Fibroblast of upper back skin (primary cell): ENCODE measurements at places on chromosomes 16 and 17.

DNA sequence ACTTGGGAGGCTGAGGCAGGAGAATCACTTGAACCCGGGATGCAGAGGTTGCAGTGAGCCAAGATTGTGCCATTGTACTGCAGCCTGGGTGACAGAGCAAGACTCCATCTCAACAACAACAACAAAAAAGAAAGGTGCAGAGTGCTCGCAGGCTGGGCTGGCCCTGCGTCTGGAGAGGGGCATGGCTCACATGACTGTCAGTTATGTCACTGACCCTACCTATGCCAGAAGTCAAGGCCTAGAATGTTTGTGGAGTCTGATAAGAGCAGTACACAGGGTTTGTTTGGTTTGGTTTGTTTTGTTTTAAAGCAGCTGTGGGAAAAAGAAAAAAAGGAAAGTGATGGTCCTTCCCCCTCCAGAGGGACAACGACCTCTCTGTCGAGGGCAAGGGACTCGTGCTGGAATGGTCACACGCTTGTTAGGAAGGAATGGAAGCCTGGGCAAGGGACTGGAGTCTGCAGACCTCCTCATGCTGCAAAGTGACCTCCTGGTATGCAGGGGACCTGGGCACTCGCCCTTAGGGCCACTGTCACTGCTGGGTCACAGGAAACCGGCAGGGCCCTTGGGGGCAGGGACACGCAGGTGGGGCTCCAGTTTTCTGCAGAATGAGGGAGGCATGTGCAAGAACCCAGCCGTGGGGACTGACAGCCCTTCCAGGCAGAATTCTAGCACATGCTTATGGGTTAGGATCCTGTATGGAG, 10.1 kb upstream of the OSGIN1 start:
- DNase-seq: no peak

GRCh38 chr16:2282866-2283555, 15.1 kb upstream of the RNPS1 start:
- DNase-seq: no peak

DNA sequence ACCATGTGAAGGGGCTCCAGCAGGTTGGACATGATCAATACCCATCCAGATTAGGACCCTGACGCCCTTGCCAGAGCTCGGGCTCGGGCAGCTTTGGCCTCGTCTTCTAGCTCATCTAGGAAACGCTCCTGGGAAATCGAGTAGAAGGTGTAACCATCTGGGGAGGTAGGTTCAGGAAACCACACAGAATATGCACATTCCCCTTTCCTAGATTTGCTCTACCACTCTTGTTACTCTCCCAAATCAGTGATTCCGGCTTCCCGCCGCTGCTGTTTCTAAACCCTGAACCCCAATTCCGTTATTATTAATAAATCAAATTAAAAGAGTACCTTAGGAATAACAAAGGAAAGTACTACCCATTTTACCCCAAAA, 507 bp downstream of the COA3 start:
- DNase-seq: no peak

DNA sequence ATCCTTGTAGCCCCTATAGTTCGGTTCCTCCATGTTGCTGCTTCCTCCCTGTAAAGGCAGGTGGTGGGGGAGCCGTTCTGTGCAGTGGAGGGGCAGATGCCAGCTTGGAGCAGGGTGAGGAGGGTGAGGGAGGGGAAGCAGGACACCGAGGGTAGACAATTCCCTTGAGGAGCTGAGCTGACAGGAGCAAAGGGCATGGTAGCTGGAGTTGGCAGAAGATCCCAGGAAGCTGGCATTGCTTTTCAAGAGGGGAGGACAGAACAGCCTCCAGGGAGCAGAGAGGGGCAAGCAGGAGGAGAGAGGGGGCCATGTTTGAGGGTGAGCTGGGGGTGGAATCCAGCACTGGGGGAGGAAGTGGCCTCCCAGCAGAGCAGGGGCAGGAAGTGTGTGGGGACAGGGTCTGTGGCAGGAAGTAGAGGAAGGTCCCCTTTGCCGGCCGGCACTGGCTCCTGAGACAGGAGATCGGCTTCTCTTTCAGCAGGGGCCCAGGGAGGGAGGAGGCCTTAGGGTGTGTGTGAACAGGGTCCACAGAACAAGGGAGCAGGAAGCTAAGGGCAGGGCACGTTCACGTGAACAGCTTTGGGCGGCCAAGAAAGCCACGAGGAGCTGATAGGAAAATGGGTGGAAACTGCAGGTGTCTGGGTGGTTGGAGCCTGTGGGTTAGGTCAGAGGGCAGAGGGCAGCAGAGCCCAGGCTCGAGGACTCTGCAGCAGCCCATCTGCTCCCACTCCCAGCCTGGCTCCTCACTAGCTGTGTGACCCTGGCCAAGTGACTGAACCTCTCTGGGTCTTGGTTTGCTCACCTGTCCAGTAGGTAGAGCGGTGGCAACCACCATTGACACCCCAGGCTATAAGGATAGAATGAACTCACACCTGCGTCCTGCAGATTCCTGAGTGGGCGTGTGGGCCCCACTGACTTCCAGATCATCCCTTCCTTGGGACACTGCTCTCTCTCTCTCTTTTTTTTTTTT, 17.5 kb upstream of the SPNS2 start:
- no peak for DNase-seq
